ENCODE measurements at places on chromosomes 7 and 10.
A peak's percentile ranks its signal among the peaks of the same experiment; 100 is the strongest.

DNA sequence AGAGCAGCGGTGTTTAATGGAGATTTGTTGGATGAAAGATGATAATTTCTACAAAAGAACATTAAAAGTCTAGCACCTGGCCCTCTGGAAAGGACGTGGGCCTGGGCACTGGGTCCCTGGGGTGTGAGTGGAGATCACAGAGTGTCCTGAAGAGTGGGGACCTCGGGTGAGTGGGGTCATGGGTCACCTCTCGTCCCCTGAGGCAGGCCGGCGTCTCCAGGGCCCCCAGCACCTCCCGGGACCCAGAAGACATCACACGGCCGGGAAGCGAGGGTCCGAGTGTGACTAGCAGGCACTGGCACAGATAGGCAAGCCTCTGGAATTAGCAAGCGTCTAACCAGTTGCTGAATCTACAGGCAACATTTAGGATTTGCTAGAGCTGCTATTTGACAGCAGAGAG is 257.2 kb downstream of the MAD1L1 start:
- no peak for DNase-seq

GRCh38 chr10:133326745-133327650 is 9.7 kb downstream of the CALY start:
- DNase-seq: no peak

DNA sequence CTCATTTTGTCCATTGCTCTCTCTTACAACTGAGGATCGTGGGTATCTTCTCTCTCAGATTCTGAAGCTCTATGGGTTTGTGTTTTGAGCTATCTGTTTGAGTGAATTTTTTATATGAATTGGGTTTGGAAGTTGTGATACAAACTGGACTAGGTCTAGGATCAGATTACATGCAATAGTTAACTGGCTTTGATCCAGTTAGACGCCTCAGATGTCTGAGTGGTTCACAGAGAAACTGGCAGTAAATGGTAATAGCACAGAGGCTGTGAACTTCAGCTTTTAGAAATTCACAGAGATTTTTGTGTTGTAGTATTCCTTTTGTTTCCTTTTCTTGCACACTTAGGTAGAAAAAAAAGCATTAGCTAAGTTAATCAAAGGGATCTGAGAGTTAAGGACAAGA is 12.7 kb upstream of the DNMBP start:
- DNase-seq: peak; percentile 41

DNA sequence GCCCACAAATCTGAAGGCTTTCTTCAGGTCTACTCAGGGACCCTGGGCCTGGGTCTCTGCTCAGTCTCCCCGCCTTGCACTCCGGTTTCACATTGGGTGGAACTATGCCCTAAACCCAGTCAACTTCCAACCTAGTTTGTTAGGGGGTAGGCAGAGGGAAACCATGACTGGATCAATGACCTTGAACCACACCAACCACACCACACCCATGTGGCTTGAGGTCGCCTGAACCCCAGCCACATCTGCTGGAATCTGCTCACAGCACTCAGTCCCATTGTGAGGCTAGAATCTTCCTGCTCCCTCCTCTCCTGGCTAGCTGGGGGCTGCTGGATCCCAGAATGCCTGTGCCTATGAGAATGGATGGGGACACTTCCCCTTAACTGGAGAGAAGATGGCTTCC is 17.9 kb downstream of the RFC2 start:
- no peak for DNase-seq

DNA sequence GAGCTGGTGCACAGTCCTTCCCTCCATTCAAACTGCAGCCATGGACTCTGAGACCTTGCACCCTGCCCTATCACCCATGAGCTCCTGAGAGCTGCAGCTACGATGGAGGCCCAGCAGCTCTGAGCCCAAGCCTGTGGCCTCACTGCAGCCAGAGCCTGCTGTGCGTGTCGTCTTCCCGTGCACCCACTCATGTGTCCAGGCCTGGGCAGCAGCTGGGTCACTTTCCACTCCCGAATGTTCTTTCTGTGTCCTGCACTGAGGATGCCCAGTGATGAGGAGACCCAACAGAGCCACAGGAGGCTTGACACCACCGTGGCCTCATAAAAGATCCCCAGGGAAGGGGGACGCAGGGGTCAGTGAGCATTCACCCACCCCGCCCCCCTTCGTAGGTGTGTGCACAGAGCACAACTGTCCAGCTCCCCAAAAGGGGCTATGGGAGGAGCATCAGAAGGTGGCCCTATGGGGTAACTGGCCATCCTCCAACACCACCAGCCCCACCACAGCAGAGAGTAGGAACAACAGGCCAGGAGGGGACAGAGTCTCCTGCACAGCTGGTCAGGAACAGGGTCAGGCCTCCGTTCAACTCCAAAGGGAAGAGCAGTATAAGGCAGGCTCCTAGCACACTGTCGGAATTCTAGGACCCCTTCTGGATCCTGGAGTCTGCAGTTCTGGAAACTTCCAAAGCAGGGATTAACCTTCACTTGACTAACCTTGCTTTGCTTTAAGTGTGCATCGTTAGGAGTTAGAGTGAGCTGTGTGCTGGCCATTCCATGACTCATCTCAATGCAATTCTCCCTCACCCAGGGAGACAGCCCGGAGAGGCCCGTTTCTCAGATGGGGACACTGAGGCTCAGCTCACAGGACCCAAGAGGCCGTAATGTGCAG is 52.6 kb downstream of the RASGEF1A start:
- DNase-seq: peak; percentile 62

DNA sequence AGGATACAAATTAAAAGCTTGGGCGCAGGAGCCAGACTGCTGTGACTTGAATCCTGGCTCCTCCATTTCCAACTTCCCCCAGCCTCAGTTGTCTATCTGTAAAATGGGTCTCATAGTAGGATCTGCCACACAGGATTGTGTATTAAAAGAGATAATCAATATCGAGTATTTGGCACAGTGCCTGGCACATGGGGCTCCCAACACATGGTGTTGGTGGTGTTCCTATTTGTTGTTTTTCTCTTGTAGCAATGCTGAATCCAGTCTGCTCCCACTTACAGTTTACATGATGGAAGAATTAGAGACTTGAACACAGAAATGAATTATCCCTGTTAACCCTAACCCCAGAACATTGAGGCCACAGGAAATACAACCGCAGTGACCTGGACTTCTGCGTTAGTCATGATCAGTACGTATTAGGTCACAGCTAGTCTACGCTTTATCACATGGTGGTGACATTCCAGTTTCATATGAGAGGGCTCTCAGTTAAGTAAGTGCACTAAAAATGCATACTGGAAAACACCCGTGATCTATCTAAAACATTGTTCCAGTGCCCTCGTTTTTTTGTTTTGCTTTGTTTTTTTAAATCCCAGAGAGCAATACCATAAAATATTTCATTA is 169.5 kb upstream of the KLF14 start:
- DNase-seq: peak; percentile 80

- no peak for DNase-seq
Observed at GRCh38 chr10:11533328-11533781, 78.1 kb downstream of the USP6NL start.

- DNase-seq: no peak
Observed at GRCh38 chr7:129538790-129539189, 36.5 kb downstream of the SMKR1 start.

- DNase-seq: no peak
Observed at GRCh38 chr10:88108115-88108610, 244.7 kb downstream of the PTEN start.

DNA sequence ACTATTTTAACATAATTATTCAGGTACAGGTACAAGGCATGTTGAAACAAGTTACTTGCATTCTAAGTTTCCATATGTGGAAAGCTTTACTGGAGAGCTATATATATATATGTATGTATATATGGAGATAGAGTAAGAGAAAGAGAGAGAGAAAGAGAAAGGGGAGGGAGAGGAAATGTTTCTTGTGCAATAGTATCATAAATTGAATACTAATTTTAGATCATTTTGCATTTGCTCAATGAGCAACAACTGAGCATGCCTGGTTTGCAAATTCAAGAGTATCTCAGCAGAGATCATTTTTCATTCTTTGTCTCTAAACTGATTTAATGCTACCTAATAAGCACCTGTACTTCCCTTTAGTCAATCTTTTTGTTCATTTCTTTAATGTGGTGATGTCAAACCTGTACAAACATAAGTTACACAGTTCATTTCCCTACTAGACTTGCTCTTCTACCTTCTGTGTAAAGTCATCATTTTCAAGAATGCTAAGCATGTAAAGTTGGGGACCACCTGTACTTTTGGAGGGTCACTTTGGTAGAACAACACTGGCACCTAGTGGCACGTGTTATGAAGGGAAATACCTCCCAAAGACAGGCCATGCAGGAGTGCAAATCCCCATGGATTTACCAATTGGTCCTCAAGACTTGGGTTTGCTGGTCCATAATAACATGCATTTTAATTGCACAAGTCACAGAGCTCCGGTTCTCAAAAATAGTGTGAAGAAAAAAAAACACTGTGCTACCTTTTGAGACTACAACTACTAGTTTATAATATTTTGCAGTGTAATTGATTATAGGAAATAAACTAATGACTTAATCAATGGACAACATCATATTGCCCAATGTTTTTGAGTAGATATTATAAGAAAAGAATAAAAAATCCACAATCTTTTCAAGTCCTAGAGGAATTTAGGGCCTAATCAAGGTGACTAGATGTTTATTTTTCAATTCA is 431.2 kb upstream of the IGFBP3 start:
- peak; percentile 87 for DNase-seq

DNA sequence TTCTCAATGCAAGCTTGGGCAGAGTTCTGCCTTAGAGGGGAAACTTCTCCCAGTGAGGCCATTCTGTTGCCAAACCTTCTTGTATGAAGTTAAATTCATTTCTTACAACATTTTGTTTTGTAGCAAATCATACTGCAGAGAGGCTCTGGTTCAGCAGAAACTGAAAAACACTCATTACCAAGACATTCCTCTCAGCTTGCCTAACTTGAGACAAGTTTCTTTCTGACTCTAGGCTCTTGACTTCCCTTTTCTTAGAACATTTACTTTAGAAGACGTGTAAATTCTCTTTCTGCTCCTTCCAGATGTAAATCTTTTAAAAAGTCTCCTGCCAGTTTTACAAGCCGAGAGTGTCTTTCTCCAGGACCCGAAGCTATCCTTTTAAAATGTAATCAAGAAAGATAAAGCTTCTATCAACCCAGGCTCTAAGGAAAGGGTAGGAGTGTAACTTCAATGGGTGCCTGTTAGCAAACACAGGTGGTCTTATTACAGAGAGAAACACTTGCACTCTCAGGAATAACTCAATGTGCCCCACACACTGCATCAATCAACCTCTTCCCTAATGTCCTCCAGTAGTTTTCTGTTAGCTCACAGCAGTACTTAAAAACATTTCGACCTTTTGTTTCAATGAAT is 80.5 kb upstream of the TAS2R16 start:
- no peak for DNase-seq

DNA sequence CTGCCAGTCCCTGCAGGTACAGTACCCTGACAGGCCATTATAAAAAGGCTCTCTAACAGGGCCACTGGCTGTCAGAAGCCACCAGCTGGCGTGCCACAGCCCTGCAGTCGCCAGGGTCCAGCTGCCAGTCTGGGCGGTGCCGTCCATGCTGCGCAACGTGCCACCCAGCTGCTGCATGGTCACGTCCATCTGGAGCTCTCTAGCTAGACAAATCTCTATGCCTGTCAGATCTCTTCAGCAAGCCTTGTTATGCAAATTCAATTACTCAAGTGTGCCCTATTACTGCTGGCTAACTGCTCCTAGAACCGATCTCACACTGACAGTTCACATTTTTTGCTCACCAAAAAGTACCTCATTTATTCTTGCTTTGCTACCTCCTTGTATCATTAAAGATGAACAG is 75.9 kb downstream of the HIBADH start:
- DNase-seq: peak; percentile 35

- no peak for DNase-seq
Observed at GRCh38 chr10:44913350-44914081, 2.4 kb downstream of the TMEM72 start.

DNA sequence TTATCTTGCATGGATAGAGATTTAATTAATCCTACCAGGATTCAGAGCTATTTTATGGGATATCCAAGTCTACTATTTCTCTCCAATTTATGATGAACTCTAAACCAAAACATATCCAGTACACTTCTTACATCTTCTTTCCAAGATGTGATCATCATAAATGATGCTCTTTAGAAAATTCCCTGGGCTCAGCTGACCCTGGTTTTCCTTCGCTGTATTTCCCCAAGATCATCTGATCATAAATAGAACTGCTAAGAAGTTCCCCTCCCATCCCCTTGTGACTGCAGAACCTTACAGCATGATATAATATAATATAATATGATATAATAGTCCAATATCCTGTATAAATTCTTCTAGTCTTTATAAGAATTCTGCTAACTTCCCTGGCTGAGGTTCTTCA is 114.6 kb upstream of the LYZL2 start:
- DNase-seq: no peak

- DNase-seq: no peak
Observed at GRCh38 chr7:138295049-138295637, 164.9 kb upstream of the TRIM24 start.

DNA sequence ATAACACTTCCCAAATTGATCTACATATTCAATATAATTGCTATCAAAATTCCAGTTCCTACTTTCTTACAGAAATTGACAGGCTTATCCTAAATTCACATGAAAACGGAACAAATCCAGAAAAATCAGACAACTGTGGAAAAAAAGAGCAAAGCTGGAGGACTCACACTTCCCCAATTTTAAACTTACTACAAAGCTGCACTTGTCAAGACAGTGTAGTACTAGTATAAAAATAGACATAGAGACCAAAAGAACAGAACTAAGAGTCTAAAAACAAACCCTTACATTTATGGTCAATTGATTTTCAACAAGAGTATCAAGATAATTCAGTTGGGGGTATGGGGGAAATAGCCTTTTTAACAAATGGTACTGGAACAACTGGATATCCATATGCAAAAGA is 27.5 kb downstream of the LMBR1 start:
- DNase-seq: no peak

DNA sequence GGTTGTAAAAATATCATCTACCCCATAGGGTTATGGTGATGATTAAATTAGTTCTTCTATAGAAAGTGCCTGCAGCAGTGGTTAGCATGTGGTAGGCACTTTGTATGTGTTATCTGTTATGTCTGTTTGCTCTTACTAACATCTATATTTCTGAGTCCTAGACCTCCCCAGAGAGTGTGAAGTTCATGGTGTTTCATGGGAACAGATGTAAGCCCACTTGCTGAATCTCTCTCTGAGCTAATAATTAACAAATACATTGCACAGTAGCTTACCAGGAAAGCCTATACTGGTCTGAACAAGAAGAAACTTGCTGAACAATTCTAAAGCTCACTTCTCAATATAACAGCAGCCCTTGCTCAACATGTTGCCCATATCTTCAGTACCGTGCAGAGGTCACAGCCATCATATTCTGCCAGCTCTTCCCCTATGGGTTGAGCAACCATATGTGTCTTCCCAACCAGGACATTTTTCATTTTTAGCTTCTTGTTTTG is 100.1 kb downstream of the NPSR1 start:
- DNase-seq: no peak

- DNase-seq: peak; percentile 39
Observed at GRCh38 chr10:113438652-113439051, 114.2 kb upstream of the HABP2 start.

DNA sequence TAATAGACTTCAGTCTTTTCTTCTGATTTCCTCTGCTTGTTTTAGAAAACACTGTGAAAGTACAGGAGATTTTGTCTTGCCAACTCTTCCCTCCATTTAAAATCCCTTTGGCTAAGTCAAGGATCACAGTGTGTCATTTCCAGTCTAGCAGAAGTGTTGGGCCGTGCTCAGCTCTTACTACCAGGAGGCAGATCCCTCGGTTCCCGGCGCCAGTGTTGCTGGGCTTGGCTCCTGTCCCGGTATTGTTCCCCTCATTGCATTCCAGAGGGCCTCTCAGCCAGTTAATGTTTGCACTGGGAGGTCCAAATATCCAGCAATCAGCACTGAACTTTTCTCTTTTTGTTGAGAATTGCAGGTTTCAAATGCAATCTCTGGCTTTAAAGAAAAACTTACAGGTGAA is 612.1 kb upstream of the MGMT start:
- DNase-seq: peak; percentile 91

Measured in astrocyte of the hippocampus (primary cell).